HFF-Myc (cell line): ENCODE measurements at places on chromosomes 7 and 10.

DNA sequence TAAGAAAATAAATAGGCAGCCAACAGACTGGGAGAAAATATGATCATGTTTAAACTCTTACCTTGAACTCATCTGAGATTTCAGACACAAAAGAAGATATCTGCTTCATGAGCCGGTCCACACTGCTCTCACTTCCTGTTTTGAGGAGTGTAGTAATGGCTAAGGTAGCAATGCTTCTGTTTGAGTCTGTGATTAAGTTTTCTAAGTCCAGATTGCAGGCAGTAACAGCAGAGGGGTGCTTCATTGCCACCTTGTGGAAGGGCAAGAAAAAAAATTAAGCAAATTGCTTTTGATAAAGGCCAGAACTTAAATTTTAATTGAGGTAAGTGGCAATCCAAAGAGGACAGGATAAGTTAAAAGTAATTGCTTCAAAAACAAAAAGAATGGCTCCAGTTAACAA, 69.1 kb downstream of the MEST start:
- DNase-seq, result peak; percentile 25

- DNase-seq, result no peak
Observed at GRCh38 chr10:133467286-133467911, 13.7 kb downstream of the SCART1 start.

GRCh38 chr10:126314863-126315493, 73.3 kb downstream of the ADAM12 start:
- no peak for DNase-seq

DNA sequence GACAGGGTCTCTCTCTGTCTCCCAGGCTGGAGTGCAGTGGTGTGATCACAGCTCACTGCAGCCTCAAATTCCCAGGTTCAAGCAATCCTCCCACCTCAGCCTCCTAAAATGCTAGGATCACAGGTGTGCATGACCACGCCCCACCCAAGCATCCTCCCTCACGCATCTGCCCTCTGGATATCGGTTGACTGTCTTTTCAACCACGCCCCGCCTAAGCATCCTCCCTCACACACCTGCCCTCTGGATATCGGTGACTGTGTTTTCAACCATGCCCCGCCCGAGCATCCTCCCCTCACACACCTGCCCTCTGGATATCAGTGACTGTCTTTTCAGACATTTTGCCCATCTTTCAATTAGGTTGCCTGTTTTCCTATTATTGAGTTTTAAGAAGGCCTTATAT, 140.5 kb downstream of the MAD1L1 start:
- no peak for DNase-seq

DNA sequence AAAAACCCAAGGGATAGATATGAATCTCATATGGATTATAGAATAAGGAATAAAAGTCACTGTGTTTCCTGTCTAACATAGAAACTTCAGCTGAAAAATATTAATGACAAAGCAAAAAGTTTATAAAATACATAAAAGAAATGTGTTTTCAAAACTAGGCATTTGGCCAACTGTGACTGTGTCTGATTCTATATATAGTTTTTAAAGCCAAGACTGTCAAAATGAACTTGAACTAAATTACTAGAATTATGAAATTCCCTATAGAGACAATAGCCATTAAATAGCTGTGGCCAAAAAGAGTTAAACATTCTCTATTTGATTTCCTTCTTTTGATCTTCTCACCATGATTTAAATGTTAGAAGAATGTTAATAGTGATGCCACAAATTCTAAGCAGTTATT, 311.2 kb upstream of the SEMA3D start:
- no peak for DNase-seq

- DNase-seq, result no peak
Observed at GRCh38 chr7:19558527-19558926, 150.3 kb downstream of the POLR1F start.

- DNase-seq, result no peak
Observed at GRCh38 chr7:44403775-44404174, 78.4 kb upstream of the CAMK2B start.

- no peak for DNase-seq
Observed at GRCh38 chr7:22435105-22435504, 64.9 kb downstream of the STEAP1B start.

DNA sequence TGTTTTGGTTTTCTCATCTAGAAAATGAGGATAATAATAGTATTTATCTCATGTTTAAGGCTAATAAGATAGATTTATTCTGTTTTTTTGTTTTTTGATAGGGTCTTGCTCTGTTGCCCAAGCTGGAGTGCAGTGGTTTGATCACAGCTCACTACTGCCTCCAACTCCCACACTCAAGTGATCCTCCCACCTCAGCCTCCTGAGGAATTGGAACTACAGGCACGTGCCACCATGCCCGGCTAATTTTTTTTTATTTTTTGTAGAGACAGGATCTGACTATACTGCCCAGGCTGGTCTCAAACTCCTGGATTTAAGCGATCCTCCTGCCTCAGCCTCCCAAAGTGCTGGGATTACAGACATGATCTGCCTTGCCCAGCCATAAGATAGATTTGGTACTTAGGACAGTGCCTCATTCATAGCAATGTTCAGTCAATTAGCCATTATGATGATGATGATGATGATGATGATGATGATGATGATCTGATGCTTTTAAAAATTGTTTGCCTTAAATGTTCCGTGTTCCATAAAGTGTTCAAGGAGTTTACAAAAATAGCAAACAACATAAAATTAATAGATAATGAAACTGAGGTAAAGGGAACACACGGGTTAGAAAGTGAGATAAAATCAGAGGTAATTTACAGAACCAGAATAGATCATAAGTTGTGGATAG, 4.6 kb downstream of the WIPF3 start:
- no peak for DNase-seq

GRCh38 chr10:15336211-15336610, 34.9 kb downstream of the FAM171A1 start:
- DNase-seq, result no peak

GRCh38 chr7:47785923-47786556, 162.2 kb downstream of the PKD1L1 start:
- no peak for DNase-seq

DNA sequence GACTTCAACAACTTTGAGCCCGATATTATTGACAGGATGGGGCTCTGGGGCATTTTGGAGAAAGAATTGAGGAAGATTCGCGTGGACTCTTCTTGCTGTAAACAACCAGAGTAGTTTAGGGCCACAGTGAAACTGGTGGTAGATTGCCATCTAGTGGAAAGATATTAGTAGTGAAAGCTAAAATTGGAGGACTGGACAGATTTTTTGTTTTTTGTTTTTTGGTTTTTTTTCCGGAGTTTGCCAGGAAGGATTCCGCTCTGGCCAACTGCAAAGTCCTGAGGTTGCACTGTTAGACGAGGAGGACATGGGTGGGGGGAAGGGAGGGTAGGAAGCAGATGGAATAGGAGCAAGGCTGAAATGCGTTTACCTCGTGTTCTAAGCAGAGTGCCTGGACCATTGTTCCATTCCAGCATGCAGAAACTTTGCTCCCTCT, 11.7 kb downstream of the NOBOX start:
- DNase-seq, result peak; percentile 29

DNA sequence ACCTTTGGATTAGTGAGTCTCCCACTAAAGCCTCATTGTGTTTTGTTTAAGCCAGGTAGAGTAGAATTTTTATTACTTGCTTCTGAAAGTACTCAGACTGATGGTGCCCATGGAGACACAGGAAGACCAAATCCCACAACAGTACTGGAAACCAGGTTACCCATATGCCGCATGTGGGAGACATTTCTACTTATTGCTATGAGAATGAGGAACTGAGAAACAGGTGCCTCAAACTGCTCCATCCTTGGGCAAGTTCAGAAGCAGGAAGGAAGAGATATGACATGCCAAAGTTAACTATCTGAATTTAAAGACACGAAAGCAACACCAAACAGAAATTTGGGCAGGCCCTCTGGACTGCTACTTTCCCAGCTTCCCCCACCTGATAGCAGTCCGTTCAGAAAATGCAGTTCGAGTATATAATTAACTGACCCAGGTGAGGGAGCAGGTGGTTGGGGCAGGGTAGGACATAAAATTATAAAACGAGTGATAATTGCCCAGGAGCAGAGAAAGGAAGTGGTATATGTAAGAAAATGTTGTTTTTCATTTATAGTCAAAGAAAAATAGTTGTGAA, 382.3 kb upstream of the MTPN start:
- DNase-seq, result no peak

GRCh38 chr10:14652067-14652466, 122.6 kb downstream of the FAM107B start:
- DNase-seq, result no peak

GRCh38 chr10:12823328-12823727, 178.2 kb downstream of the CCDC3 start:
- no peak for DNase-seq
